Epithelial cell of prostate (primary cell): ENCODE measurements at places on chromosomes 16 and 17.

- DNase-seq = no peak
These were observed 243.9 kb downstream of the CA10 start for GRCh38 chr17:51914577-51914976.

DNA sequence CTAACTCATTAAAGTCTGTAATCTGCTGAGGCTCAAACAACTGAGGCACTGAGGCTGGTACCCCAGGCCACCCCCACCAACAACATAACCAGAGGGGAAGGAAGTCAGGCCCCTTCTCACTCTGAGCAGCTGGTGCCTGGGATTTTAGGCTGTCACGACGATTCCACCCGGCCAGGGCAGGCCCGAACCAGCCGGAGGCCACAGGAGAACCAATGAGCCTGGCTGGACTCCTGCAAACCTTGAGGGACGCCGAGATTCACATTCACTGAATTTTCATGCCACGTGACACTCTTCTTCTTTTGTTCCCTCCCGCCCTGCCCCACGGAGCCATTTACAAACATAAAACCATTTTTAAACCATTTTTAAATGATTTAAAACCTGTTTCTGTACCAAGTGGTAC lies 48.1 kb downstream of the RPH3AL start:
- DNase-seq = no peak

GRCh38 chr17:72416054-72416675 lies 295.3 kb downstream of the SOX9 start:
- DNase-seq = peak; percentile 72

GRCh38 chr16:50955311-50955710 lies 195.8 kb downstream of the SALL1 start:
- DNase-seq = no peak

DNA sequence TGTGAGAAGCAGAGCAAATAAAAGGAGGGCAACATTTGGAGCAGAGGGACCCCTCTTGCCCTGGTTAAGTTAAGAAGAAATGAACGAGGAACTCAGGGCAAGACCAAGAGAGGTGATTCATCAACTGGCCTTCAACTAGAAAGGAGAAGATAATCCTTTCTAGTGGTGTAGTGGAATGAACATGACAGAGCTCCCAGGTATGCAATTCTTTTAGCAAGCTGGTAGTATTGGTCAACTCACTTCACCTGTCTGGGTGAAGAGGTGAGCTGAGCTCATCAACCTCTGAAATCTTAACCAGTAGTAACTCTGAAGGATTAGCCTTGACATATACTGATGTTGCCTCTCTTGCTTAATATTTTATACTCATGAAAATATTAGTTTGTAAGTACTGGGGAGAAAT lies 1024.7 kb upstream of the GOT2 start:
- peak; percentile 6 for DNase-seq

GRCh38 chr17:16438173-16438556 lies 22.8 kb downstream of the TRPV2 start:
- no peak for DNase-seq

DNA sequence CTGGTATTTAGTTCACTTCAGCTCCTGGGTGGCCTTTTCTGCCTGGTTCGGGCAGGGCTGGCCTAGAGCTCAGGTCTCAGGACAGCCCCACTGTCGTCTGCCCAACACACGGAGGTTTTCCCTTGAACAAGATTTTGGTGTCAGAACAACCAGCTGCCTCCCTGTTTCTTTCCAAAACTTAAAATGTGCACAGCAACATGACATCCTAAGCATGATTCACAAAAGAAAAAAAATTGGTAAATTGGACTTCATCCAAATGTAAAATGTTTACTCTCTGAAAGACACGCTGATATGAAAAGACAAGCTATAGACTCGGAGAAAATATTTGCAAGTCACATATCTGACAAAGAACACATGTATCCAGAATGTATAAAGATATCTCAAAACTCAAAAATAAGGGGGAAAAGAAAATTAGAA lies 197.8 kb upstream of the CHMP6 start:
- DNase-seq = no peak

GRCh38 chr17:20995873-20996723 lies 46.7 kb downstream of the USP22 start:
- no peak for DNase-seq

- DNase-seq = no peak
These were observed 122.7 kb downstream of the RGS9 start for GRCh38 chr17:65259696-65260485.

- no peak for DNase-seq
These were observed 25.0 kb upstream of the KCNJ2 start for GRCh38 chr17:70144260-70144846.

DNA sequence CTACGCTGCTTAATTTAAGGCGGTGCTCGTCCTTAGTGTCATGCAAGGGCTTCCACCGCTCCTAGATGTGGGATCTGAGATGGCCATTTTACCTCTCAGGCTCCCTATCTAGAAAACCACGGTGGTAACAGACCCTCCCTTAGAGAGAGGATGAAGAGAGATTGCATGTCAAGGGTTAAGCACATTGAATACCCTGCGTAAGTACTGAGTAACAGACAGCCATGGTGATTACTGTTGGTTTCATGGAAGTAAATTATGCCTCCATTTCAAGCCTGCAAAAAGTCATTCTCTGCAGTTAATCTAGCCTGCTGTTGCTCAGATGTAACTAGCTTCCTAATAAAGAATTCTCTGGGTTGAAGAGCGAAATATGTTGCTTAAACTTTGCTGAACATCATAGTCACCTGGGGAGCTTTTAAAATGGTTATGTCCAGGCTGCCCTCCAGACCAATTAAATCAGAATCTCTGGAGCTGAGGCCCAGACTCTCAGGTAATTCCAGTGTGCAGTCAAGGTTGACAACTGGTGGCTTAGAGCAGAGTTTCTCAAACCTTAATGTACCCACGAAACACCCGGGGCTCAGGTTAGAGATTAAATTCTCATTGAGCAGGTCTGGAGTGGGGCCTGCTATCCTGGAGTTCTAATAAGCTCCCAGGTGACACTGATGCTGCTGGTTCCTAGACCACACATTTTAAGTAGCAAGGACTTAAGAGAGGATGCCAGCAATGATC lies 167.1 kb downstream of the SNX29 start:
- DNase-seq = no peak

- no peak for DNase-seq
These were observed 49.7 kb downstream of the TBC1D16 start for GRCh38 chr17:79985943-79986391.

- DNase-seq = no peak
These were observed 51.5 kb upstream of the HS3ST2 start for GRCh38 chr16:22762486-22762885.

GRCh38 chr16:144797-145252 lies 6.4 kb upstream of the NPRL3 start:
- no peak for DNase-seq

DNA sequence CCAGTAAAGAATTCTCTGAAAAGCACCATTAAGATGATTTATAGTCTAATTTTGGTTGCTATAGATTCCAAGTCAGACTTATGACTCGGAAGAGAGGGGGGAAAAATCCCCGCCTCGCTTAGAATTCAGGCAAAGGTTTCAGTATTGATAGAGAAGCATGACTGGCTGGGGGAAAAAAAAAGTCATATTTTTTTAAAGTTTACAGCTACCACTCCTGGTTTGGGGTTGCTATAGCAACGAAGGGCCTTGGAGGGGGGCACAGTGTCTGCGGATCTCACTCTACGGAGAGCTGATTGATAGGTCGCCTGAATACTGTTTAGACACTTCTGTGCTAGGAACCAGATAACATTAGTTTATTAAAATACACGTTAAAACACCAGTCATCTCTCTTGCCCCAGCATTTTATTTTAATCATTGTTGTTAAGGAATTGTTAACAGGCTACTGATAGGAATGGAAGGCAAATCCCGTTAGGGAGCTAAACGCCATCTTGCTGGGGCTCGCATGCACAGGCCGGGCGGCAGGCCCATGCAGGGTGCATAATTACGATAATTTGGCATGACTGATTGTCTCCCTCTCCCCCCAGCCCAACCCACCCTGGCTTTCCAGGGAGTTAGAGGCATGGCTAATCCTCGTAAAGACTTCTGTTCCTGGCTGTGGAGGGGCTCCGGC lies 380.0 kb upstream of the XYLT1 start:
- no peak for DNase-seq

DNA sequence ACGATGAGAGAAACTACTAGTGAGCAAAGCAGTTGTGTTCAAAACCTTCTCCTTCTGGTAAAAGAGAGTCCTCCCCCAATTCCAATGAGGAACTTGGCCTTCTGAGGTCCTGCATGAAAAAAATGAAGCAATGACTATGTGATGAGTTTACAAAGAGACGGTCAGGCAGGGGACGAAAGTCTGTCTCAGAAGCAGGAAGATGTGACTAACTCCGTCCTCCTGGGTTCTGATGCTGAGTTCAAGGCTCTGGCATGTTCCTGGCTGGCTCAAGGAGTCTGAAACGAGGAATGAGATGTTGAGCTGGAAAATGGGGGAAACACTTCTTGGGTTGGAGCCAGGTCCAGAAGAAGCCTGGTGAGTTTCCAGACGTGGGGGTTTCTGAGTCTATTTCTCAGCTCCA lies 129.6 kb downstream of the CPPED1 start:
- DNase-seq = no peak

DNA sequence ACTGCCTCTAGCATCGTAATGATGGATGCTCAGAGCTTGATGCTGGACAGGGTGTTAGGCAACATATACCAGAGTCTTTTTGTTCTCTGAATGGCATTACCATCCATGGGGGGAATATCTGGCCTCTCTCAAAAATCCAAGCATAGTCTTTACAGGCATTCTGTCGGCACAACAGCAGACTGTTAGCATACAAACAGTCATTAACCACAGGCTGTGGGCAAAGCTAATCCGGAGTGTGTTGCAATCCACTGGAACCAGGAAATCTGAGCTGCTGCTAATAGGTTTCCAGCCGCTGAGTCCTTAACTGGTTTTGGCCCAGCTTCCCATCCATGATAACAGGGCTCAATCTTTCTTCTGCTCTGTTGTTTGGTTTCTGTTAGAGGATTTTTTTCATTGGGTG lies 371.9 kb downstream of the HS3ST3B1 start:
- peak; percentile 43 for DNase-seq

DNA sequence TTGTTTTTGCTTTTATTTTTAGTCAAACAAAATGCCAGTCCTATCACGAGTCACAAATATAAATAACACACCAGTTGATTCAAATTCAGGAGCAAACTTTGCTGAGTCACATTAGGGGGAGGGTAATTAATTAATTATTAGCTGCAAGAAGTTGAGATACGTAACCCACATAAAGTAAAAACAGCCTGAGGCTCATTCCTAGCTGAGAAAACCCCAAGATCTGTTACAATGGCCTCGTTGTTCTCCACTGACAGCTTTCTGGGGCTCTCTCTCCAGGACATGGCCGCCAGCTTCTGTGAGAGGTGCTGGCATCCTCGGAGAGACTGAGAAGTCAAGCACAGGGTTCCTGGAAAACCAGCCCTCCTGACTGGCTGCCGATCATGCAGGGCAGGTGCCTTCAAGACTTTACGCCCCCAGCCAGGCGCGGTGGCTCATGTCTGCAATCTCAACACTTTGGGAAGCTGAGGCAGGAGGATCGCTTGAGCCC lies 11.1 kb downstream of the RAB40B start:
- DNase-seq = peak; percentile 79

- DNase-seq = no peak
These were observed 108.9 kb downstream of the RBFOX3 start for GRCh38 chr17:79501910-79502309.

DNA sequence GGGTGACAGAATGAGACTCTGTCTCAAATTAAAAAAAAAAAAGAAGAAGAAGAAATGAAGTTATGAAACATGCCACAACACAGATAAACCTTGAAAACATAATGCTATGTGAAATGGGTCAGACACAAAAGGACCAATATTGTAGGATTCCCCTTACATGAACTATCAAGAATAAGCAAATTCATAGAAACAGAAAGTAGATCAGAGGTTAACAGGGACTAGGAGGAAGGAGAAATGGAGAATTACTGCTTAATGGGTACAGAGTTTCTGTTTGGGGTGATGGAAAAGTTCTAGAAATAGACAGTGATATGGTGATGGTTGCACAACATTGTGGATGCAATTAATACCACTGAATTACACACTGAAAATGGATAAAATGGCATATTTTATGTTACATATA lies 16.3 kb downstream of the RANBP10 start:
- no peak for DNase-seq

DNA sequence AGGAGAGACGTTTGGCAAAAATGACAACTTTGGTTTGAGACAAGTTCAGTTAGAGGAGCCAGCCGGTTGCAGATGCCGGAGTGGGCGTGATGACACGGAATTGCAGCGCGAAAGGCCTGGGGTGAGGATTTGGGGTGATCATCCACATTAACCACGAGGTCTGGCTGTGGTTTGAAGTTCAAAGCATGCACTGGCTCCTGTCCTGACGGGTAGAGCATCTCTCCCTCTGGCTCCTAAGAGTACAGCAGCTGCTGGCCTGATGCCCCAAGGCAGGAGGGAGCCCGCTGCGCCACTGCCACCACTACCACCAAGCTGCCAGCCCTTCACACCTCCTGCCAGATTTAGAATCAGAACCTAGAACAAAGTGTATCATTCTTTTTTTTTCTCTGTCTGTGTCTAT lies 3.7 kb downstream of the RHBDL3 start:
- no peak for DNase-seq

DNA sequence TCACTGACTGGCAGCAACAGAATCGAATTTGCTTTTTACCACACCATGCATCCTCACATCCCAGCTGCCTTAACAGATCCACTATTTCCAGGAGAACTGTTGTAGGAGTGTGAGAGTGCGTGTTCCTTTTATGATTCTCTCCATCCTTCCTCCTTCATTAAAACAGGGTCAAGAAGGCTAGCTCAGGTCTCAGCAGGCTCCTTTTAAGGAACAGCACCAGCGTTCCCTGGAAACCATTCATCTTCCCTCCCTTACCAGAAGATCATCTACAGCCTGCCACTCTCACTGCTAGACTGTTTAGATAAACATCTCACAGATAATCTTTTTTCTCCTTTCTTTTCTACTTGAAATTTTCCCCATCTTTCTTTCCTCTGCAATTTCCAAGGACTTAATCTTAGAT lies 1531.9 kb upstream of the CDH8 start:
- no peak for DNase-seq

DNA sequence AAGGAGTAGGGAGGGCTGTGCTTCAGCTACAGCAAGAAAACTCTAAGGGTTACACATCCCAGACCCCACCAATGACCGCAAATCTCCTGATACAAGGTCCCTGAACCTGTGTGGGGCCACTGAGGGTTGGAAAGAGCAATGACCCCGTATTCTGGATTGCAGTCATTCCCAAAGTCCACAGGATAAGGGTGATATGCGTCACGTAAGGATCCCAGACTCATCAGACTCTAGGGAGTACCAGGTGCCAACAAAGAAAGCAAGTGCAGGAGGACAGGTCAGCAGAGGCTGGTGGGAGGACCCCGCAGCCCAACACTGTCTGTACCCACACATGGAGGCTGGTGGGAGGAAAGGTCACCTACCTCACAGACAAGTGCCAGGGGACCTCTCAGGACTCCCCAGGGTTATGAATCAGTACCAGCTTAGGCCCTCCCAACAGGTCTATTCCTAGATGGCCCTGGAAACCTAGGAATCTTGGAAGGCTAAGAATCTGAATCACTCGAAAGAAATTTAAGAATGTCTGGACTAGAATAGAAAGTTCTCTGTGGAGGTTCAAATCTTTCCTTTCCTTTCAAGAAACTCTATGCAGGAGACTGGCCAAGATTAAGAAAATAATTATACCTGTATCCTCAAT lies 16.2 kb downstream of the PITPNA start:
- no peak for DNase-seq
